ENCODE measurements at places on chromosomes 13 and 19.

DNA sequence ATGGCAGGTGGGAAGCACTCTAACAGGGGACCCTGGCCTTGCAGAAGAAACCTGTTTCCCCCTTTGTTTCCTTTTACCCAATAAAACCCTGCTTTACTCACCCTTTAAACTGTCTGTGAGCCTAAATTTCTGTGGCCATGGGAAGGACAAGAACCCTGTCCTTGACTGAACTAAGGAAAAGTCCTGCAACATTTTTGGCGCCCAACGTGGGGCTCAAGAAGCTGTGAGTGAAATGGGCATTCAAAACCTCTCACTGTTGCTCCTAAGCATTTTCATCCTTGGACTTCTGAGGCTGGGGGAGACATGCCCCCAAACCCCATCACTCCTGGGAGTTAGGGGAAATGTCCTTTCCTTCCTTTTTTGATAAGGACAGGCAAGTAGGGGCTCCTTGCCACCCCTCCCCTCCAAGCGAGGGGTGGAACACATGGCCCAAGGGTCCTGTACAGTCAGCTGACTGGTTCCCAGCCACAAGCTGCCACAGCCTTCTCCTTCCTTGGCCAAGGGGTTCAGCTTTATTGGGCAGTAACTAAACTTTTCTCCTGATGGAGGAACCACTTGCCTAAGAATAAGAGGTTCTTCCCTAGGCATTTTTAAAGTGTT is 381.6 kb downstream of the KLF5 start:
- DNase-seq: no peak

DNA sequence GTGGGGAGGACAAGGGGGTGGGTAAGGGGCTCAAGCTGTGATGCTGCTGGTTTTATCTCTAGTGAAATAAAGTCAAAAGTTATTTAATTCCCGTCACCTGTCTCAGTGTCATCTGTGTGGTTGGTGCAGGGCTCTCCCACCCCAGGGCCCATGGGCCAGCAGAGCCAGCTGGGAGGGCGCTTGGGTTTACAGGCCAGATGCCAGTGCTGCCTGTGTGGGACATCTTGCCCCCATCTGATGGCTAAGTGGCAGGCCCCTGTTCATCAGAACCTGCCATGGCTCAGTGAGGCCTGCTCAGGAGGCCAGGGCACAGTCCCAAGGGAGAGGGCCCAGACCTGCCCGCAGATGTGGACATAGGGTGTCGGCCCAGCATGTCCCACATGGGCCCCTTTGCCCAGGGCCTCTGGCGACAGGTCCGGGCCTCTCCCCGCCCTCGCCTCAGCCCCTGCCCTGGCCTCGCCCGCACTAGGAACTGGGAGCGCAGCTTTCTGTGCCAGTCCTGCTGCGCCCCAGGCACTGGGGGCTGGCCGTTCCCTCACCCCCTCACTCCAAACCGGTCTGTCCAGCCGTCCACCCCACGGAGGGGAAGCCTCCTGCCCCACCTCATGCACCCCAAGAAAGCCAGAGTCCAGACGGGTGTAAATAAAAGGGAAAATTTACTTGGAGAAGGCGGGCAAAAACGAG is 5.3 kb downstream of the ZNF296 start:
- DNase-seq: no peak

DNA sequence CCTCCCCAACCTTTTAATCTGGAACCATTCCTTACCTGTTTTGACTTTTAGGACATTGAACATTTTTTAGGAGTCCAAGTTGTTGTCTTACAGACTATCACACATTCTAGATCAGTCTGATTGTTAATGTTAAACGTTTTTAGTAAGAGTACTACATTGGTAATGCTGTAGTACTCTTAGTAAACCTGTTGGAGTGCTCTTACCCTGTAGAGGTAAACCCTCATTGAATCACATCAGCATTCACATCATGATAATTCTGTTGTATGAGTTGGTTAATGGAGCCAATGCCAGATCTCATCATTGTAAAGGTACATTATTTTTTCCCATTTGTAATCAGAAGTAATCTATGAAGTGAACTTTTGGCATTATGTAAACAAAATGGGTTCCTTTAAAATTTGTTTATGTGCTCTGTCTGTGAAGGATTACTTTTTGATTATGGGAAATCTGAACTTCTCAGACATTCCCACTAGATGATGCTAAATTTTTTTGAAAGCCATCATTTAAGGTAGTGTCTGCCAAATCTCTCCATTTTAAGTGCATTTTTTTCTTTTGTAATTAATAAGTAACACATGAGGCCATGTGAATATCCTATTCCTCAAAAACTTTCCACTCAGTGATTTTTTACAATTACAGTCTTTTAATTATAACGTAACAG is 55.2 kb downstream of the VWA8 start:
- DNase-seq: no peak

GRCh38 chr19:4897146-4897545 is 5.5 kb downstream of the ARRDC5 start:
- DNase-seq: no peak

GRCh38 chr13:112506046-112506445 is 81.9 kb downstream of the TUBGCP3 start:
- no peak for DNase-seq

- DNase-seq: peak; percentile 47
Measured at GRCh38 chr19:35142606-35143230, 337 bp upstream of the FXYD7 start.

DNA sequence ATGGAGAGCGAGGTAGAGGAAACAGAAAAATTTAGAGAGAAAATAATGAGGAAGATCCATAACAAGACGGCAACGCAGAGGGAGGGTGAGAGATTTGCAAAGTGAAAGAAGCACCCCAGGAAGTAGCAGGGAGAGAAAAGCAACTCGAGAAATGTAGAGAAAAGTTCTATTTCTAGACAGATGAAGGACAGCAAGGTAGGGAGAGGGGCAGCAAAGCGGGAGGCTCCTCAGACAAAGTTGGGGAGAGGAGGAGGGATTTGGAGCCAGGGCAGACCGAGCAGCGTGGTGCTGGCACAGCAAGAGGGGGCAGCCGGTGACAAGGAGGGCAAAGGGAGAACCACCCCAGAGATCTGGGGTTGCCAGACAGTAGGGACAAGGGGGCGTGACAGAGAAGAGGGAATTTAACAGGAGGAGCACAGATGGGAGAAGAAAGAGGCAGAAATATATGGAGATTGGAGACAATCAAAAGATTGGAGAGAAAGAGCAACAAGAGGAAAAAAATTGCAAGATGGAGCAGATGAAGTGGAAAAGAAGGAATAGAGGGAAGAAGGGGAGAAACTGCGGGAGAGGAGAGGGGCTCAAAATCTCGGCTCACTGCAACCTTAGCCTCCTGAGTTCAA is 989 bp downstream of the ZNF766 start:
- no peak for DNase-seq

GRCh38 chr19:14889994-14890642 is 4.2 kb upstream of the OR7A17 start:
- DNase-seq: no peak

DNA sequence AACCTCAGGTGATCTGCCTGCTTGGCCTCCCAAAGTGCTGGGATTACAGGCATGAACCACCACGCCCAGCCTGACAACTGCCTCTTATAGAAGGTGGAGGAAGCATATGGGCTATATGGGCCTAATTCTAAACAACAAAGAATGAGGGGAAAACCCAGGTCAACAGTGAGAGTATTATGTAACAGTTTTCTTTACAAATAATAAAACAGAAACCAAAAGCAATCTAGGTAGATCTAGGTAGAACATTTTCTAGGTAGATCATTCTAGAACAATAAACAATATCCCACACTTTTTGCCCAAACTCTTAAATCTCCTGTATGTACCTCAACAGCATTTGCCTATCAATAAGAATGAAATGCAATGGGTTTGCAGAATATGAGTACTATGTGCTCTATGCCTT is 267.4 kb downstream of the ABCC4 start:
- no peak for DNase-seq

DNA sequence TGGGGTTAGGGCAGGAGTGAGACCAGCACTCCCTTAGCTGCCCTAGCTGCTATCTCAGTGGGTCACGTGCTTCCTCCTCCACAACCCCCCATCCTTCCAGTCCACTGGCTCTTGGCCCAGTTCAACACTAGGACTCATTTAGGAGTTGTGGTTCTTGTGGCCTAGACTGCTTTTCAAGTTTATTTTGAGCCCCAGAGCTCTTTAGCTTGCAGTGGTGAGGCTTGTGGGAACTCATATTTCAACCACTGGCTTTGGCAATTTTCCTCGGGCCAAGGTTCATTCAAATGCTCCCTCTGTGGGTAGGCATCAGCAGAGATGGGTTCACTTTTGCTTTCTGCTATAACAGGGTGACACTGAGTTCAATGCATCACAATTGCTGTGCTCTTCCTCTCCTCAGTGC is 436.2 kb upstream of the SLITRK5 start:
- no peak for DNase-seq

DNA sequence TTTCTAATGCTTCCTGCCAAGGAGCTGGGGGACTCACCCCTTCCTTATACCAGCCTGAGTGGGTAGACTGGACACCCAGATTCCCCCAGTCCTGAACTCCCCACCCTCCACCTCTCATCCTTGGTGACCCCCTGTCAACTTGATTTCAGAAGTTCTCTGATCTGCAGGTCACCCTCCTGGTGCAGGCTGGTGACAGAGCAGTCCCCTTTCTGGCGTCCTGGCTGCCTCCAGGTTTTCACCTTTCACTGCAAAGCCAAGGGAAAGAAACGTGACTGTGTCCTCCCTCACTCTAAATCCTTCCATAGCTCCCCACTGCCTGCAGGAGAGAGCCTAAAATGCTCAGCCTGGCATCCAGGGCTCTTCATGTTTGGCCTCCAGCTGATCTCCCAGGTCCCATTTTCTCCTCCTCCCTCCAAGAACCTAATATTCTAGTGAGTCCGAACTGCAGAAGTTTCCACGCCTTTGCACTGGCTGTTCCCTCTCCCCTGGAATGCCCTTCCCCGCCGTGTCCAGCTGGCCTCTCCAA is 4.1 kb upstream of the MATK start:
- no peak for DNase-seq

- no peak for DNase-seq
Measured at GRCh38 chr19:45137179-45137761, 23.5 kb downstream of the NKPD1 start.

GRCh38 chr19:9324584-9324962 is 594 bp downstream of the ZNF559 start:
- no peak for DNase-seq

- no peak for DNase-seq
Measured at GRCh38 chr13:53311561-53311960, 282.9 kb downstream of the OLFM4 start.

GRCh38 chr13:51237887-51238286 is 15.7 kb downstream of the FAM124A start:
- no peak for DNase-seq

GRCh38 chr13:49238621-49239020 is 9.1 kb upstream of the CDADC1 start:
- DNase-seq: no peak

DNA sequence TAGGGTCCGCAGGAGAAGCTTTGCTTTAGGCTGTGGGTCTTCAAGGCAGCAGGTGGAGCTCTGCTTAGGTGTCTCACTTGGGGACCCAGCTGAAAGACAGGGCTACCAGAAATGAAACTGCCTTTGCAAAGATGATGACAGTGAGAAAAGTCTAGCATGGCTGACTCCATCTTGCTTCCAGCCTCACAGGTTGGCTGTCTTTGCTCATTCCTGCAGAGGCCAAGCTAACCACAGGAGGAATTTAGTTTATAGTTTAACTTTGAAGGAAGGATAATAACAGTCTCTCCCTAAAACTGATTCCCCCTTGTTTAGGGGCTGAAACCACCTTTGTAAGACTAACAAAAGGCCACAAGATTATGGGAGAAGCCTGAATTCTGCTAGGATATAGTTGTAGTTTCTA is 252.4 kb downstream of the UQCRFS1 start:
- DNase-seq: no peak

DNA sequence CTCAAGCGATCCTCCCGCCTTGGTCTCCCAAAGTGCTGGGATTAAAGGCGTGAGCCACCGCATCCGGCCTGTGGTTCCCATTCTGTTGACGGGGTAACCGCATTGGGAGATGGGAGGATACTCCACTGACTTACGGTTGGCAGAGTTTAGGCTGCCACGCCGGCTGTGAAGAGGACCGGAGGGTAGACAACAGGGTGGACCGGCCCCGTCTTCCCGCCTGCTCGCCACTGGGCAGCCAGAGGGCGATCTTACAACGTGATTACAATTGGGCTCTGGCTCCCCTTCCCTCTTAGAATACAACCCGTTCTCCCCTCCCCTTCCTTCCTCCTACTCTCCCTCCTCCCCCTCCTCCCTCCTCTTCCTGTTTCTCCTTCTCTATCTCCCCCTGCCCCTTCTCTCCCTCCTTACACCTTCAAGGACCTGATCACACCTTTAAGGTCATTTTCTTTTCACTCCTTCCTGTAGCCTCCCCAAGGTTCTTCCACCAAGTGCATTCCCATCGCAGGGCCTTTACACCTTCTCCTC is 957 bp upstream of the CCDC194 start:
- no peak for DNase-seq

- DNase-seq: no peak
Measured at GRCh38 chr13:110445183-110445582, 116.3 kb downstream of the RAB20 start.

- no peak for DNase-seq
Measured at GRCh38 chr13:36329361-36329760, 16.8 kb downstream of the SPART start.

DNA sequence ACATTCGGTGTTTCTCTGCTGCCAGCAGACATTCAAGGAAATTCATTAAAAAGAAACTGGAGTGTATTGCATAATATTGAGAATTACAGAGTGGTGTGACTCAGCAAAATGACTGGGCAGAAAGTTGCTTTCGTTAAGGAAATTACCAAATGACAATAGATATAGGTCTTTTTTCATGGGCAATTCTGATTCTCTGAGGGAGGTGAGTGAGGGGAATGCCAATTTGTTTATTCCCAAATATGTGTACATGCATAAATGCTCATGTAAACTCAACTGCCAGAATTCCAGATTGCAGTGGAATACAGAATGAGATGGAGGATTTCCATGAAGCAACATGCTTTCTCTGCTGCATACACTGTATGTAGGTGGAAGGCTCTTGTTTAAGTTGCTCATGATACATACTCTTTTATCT is 1730.1 kb downstream of the SLITRK5 start:
- no peak for DNase-seq

DNA sequence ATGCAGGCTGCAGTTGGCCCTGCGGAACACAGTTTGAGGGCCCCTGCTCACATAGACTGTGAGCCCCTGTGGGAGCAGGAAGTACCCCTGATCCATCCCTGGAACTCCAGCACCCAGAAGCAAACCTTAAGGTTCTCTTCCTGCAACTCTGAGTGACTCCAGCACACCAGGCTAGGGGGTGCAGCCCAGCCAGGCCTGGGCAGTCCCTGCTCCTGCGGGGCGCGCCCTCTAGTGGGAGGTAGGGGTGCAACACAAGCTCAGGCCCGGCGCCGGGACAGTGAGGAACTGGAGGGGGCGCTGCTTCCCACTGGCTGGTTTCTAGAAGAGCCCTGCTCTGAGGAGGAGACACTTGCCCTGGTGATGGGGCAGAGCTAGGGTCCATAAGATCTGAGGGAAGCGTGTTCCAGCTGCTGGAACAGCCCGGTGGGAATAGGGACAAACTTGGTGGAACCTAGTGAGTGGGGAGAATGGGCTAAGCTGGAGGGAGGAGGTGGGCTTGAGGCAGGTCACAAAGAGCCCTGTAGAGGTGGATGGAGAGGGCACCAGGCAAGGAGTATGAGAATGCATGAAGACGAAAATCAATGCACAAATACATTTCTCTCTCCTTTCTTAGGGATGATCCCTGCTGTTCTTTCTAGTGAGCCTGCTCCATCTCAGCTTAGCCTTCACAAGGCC is 5.0 kb downstream of the ZSCAN5A start:
- peak; percentile 10 for DNase-seq

- DNase-seq: no peak
Measured at GRCh38 chr19:30666301-30666803, 294.2 kb downstream of the ZNF536 start.

Data from stimulated activated CD8-positive, alpha-beta memory T cell treated with anti-CD3 and anti-CD28 coated beads, Interleukin-12 subunit alpha, Interleukin-12 subunit beta, amount 100 ng/mL, for 4 hours (primary cell).